ENCODE measurements at places on chromosomes 1 and 21.
A peak's percentile ranks its signal among the peaks of the same experiment; 100 is the strongest.

DNA sequence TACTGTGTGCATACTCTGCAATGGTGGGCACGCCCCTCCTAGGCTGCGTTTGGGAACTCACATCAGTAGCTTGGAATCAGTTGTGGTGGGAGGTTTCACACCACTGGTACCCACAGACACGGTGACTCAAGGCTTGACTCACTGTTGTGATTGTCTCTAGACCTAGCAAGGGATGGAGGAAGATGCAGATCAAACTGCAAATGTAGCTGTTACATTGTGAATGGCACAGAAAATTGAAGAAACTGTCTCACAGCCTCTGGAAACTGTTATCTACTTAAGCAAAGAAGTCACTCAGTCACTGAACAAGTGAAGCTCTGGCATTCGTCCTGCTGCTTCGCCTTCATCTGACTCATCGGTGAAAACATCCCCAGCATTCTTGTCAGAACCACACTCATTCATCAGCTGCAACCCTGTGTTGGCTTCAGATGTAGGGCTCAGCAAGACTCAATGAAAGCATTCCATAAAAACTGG lies 59.5 kb downstream of the POFUT2 start:
- DNase-seq: peak; percentile 42

GRCh38 chr1:233057836-233058235 lies 107.4 kb downstream of the NTPCR start:
- DNase-seq: no peak

GRCh38 chr1:13624526-13624925 lies 40.9 kb downstream of the PDPN start:
- DNase-seq: no peak

GRCh38 chr21:36627242-36627641 lies 71.7 kb upstream of the SIM2 start:
- no peak for DNase-seq

DNA sequence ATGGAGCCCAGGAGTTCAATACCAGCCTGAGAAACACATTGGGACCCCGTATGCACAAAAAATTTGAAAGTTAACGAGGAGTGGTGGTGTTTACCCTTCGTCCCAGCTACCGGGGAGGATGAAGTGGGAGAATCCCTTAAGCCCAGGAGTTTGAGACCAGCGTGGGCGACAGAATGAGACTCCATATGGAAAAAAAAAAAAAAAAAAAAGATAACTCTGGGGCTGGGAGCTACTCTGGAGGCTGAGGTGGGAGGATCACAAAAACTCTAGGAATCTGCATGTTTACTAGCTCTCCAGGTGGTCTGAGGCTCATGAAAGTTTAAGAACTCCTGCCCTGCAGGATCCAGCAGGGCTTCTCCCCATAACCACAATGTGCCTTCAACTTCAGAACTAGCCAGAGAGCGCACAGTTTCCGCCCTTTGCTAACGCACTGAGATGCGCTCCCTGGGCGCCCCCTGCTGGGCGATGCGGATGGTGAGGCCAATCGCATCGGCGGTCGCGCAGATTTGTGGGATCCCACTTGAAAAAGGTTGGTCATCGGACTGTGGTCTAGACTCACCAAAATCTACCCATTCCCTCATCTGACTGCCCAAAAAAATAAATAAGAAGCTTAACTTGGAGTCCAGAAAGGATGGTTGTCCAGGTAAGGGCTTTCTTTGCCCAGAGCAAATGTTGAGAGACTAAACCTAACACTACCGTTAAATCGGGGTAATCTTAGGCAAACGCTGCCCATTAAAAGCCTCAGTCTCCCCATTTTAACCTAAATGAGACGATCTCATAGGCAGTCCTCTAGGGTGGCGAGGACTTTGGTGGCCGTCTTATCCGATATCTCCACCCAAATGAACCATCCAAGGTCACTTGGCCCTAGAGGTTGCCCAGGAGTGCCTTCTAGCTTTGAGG lies 8.8 kb downstream of the ZNF683 start:
- peak; percentile 74 for DNase-seq

DNA sequence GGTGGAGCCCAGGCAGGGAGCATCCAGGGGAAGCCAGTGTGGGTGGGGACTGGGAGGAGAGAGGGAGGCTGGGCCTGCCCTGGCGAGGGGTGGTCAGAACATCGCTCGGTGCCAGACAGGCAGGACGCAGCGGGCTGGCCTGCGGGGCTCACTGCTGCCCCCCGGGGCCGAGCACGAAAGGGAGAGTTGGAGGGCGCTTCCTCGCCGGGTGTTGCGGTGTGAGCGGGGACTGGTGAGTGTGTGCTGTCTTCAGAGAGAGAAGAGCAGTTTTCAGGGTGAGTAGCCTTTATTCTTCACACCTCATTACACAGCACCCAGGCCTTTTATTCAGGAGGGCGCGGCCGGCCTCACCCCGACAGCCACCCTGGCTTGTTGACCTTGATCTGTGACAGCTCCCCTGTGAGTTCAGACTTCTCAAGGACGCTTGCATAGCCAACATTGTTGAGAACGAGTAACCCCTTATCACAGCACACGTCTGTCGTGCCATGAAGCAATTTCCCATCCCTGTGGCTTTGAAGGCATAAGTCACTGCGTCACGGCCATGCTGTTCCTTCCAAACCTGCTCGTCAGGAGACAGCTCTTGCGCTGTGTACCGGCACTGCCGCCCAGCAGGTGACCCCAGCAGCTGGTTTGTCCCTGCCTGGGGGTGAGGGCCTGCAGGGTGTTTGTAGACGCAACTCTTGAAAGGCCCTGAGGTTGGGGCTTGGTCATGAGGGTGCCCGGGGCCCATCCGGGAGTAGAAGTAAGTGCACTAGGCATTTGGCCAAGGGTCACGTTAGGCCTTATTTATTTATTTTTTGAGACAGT lies 54.6 kb downstream of the PRKCZ start:
- DNase-seq: no peak

DNA sequence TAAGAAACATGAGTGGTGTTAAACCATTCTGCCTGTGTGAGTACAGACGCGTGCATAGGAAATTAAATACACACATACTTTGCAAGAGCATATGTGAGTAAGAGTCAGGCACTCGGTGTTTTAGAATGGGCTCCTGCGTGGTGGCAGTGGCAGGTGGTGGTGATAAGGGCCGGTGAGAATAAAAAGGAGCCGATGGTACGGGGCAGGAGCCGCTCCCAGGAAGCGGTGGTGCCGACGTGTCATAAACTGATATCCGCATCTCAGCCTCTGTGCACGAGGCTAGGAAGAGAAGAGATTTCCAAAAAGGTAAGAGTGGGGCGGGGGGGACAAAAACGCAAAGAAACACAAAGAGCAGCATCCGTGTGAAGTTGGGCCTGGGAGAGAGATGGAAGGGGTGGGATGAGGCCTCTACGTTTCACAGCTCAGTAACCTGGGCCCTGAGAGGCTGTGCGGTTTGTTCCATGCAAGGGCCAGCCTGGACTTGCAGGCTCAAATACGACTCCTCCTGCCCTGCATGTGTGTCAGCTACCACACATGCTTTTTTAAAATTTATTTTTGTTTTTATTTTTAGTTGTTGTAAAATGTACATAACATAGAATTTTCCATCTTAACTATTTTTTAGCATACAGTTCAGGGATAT lies 127.7 kb upstream of the COL6A1 start:
- no peak for DNase-seq

GRCh38 chr1:175272361-175272760 lies 79.8 kb upstream of the KIAA0040 start:
- DNase-seq: no peak

DNA sequence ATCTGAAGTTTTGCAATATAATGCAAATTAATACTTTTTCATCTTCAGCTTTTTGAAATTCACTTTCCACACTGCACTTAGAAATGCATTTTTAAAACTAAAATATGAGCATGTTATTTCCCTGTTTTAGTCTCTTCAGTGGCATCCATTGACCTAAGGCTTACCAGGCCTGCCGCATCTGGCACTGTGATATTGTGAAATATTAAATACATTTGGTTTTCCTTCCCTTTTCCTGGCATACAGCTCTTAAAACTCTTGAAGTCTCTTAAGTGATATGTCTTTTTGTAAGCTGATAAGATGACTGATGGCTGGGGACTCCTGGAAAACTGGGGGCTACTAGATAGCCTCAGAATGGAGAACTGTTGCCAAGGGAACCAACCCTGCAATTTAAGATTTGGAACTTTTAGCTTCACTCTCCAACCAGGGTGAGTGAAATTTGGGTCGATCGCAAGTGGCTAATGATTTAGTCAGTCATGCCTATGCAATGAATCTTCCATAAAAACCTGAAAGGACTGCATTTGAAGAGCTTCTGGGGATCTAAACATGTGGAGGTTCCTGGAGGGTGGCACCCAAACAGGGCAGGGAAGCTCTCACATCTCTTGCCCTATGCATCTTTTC lies 75.5 kb upstream of the PDC start:
- DNase-seq: no peak

DNA sequence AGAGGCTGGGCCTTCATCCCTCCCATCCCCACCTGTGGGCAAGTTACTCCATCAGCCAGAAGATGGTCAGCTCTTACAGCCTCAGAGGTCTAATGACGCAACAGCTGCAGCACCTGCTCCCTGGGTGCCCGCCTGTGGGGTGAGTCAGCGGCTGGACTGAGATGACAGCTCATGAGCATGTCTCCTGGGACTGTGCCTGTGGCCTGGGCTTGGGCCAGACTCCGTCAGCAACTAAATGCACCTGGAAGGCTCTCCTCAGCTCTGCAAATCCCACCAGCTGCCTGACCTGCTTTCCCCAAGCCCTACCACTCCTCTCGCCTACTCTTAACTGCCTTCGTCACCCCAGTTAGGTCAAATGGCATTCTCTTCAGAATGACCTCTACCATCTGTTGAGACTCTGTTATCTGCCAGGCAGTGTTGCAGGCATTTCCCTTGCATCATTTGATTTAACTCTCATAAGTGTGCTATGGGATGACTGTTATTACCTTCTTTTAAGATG lies 47.7 kb downstream of the ETS2 start:
- no peak for DNase-seq

- no peak for DNase-seq
Observed at GRCh38 chr1:110727246-110727645, 52.5 kb upstream of the KCNA3 start.

DNA sequence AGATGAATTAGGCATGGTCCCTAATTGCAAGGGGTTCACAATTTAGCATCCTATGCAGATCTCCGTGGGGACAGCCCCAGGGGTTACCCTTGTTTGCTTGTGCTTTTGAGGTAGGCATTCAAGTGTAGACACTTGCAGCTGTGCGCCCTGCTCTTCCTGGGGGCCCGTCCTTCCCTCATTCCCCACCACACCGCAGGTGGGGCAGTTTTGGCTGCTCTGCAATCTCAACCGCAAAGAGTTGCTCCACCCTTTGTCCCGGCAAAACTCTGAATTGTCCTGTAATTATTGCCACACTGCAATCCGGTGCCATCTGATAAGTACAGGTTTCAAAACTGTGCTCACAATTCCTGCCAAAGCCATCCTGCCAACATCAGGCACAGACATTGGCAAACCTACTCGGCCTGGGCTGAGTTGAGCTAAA lies 65.4 kb upstream of the LYST start:
- no peak for DNase-seq

GRCh38 chr21:35252831-35253230 lies 203.7 kb upstream of the RUNX1 start:
- no peak for DNase-seq

GRCh38 chr1:45348609-45348965 lies 8.3 kb upstream of the MUTYH start:
- DNase-seq: no peak

- no peak for DNase-seq
Observed at GRCh38 chr1:99170516-99170915, 93.8 kb upstream of the PLPPR4 start.

GRCh38 chr1:50424045-50424883 lies 1.0 kb upstream of the DMRTA2 start:
- DNase-seq: no peak

GRCh38 chr1:214135886-214136285 lies 145.1 kb upstream of the SMYD2 start:
- no peak for DNase-seq

- no peak for DNase-seq
Observed at GRCh38 chr1:228142155-228142691, 2.1 kb downstream of the GUK1 start.

DNA sequence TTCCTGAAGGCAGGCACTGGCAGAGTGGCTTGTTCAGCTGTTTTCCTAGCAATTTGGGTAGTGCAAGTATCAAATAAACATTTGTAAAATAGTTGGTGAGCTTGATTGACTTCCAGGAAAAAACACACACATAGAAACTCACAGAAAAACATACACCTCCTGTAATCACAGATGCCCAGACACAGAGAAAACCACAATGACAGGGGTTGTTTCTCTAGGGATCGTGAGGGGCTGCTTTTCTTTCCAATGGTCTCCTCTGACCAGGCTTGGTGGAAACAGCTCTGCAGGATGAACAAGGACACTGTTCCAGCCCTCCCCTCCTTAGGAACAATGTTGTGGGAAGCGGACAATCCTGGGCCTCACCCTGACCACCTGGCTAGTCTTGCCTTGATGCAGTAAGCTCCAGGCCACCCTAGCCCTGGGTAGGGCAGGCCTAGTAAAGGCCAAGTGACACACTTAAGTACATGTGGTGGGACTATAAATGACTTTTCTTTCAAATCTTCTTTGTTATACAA lies 142.5 kb upstream of the HMGB4 start:
- DNase-seq: no peak

DNA sequence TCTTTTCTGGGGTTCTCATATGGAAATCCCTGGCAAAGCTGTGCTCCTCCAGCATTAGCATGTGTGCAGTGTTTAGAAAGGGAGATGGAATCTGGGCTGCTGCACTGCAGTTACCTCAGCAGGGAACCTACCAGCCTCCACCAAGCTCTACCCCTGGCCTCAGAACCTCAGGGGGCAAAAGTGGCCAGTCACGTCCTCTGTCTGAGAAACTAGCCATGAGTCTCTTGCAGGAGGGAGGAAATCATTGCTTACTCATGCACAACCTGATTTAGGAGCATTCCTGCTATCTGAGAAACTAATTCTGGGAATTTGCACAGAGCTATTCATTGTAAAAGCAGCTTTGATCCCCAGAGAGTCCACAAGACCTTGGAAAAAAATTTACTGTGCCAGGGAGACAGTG lies 80.6 kb upstream of the IPO9 start:
- no peak for DNase-seq

DNA sequence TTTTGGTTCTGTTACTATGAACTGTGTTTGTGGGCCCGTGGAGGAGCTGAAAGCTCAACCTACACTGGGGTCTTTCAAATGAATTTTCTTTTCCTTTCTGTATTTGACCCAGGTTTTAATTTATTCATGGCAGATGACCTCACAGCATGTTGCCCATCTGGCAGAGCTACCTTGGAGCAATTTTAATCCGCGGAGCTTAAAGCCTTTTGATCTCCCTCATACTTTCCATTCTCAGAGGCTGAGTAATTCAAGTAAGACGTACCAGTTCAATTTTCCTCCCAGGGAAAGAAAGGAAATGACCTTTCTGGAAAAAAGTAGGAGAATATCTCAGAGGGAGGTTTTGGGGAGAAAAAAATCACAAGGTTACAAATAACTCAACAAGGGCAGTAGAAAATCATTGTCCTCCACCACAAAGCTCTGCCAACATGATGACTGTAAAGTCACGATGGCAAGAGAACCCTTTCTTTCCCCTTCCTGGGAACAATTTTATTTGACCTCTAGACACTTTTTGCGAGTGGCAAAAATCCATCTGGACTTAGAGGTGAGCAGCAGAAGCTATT lies 21.6 kb upstream of the PCP4 start:
- no peak for DNase-seq

GRCh38 chr21:40671716-40672115 lies 175.2 kb downstream of the DSCAM start:
- DNase-seq: no peak

All from stimulated activated CD8-positive, alpha-beta memory T cell treated with anti-CD3 and anti-CD28 coated beads, Interleukin-4, amount 100 ng/mL, for 1 hour (primary cell).